ENCODE measurements at places on chromosomes 13 and 19.

DNA sequence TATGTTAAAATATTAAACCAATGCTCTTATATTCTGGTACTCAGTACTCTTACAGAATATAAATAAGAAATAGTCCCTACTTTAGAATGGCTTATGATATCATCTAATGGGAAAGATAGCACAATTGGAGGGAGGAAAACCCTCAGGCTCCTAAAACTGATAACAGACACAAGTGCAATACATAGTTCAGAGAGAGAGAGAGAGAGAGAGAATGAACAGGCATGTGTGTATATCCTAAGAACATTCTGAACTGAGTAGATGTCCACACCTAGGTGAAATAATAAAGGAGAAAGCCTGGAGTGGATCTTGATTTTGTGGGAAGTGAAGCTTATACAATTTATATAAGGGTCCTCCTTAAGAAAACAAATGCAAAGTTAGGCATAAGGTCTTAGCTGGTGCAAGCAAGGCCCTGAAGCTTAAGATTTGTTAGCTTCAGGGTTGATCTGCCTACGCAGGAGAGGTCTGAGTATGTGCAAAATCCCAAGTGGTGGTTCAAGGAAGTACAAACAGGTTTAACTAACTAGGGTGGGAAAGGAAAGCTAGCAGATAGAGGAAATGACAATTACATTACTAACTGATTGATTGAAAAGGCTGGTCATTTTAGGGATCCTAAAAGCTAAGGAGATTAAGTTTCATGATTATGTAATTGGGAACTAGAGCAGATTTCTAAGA is 53.3 kb downstream of the SOX21 start:
- DNase-seq = no peak

- DNase-seq = no peak
These were observed 147.7 kb upstream of the VSTM2B start for GRCh38 chr19:29378126-29378525.

- no peak for DNase-seq
These were observed 48.2 kb downstream of the CAPN12 start for GRCh38 chr19:38695832-38696728.

DNA sequence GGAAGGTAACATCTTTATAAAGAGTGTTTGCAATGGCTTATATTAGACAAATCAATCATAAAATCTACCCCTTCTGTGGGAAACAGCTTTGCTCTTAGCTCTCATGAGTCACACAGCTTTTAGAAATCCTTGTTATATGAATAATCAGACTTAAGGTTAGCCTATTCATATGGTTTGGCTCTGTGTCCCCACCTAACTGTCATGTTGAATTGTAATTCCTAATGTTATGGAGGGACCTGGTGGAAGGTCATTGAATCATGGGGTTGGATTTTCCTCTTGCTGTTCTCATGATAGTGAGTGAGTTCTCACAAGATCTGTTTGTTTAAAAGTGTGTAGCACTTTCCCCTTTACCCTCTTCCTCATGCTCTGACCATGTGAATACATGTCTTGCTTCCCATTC is 704.2 kb upstream of the KLHL1 start:
- no peak for DNase-seq

- no peak for DNase-seq
These were observed 255.1 kb downstream of the TBC1D4 start for GRCh38 chr13:75226733-75227435.

DNA sequence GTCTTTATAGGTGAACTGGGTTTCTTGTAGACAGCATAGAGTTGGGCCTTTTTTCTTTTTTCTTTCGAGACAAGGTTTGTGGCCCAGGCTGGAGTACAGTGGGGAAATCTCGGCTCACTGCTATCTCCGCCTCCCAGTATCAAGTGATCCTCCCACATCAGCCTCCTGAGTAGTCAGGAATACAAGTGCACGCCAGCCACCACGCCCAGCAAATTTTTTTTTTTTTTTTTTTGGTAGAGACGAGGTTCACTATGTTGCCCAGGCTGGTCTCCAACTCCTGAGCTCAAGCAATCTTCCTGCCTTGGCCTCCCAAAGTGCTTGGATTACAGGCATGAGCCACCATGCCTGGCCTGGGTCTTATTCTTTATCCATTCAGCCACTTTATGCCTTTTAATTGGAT is 5.1 kb upstream of the CALM3 start:
- DNase-seq = no peak

- DNase-seq = peak; percentile 33
These were observed 39.5 kb downstream of the NOTCH3 start for GRCh38 chr19:15161028-15161984.

GRCh38 chr13:43374621-43375020 is 351.2 kb downstream of the DNAJC15 start:
- DNase-seq = no peak

DNA sequence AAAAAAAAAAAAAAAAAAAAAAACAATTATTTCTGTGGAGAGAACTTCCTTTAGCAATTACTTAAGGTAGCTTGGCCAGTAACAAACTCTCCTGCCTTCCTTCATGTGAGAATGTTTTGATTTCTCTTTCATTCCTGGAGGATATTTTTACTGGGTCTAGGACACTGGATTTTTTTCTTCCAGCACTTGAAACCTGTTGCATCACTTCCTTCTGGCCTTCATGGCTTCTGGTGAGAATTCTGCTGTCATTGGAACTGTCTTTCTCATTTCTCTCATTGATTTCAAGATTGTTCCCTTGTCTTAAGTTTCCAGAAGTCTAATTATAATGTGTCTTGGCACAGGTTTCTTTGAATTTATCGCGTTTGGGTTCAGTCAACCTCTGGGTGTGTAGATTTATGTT is 19.3 kb upstream of the RAB20 start:
- DNase-seq = no peak

DNA sequence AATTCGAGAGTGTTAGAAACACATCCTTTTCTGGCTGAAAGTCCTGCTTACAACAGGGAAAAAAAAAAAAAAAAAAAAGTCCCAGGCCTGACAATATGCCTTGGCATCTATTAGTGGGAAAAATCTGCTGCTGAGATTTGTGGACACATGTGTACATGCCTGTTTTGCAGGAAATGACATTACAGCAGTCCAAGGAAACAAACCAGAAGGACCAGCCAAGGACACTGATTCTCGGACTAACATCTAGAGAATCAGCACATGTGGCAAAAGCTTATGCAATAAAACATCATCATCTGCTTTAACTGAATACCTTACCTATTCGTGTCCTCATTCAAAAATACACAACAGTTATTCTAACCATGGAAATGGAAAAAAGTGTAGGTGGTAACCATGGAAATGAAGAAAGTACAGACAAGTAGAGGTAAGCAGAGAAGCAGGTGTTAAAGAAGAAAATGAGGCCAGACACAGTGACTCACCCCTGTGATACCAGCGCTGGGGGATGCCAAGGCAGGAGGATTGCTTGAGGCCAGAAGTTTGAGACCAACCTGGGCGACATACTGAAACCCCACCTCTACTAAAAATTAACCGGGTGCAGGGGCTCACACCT is 9.4 kb upstream of the DPY19L3 start:
- DNase-seq = no peak

DNA sequence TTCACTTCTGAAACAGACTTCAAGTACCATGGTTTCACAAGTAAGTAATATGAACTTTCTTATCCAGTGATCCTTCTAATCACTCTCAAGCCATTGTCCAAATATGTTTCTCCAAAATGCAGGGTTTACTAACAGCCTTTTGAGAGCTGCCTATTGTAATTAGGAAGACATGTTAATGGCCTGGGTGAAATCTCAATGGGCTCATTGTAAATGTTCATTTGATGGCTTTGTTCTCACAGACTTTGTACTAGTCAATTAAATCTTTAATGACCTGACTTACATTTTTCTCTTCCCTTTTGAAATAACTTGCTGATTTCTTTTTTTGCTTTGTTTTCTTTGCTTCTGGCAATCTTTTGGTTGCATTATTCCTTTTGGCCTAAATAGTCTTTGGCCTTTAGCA is 444.8 kb downstream of the LIG4 start:
- no peak for DNase-seq

DNA sequence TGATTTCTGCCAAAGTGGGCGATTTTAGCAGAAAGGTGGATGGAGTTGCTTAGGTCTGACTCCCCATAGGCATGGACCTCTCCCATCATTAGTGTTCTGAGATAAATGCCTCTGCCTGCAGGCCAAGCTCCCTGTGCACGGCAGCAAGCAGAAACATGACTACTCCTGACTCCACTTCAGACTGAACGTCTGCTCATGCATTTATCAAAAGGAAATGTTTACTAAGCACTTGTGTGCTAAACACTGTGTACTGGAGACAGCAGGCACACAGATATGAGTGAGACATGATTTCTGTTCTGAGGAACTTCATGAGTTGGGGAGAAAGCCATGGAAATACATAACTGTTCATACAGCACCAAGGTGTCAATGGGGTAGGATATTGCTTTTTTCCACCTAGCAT is 149.6 kb downstream of the MIPEP start:
- DNase-seq = no peak

GRCh38 chr13:67087527-67087926 is 142.6 kb downstream of the PCDH9 start:
- DNase-seq = no peak

DNA sequence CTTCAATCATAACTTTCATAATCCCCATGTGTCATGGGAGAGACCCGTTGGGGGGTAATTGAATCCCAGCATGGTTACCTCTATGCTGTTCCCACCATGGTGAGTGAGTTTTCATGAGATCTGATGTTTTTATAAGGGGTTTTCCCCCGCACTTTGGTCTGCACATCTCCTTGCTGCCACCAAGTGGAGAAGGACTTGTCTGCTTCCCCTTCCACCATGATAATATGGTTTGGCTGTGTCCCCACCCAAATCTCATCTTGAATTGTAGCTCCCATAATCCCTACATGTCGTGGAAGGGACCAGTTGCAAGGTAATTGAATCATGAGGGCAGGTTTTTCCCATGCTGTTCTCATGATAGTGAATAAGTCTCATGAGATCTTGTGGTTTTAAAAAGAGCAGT is 524.9 kb downstream of the SLITRK5 start:
- DNase-seq = no peak

GRCh38 chr13:107721125-107721869 is 494.0 kb downstream of the LIG4 start:
- no peak for DNase-seq

GRCh38 chr19:48806818-48807589 is 3.8 kb downstream of the BCAT2 start:
- no peak for DNase-seq

DNA sequence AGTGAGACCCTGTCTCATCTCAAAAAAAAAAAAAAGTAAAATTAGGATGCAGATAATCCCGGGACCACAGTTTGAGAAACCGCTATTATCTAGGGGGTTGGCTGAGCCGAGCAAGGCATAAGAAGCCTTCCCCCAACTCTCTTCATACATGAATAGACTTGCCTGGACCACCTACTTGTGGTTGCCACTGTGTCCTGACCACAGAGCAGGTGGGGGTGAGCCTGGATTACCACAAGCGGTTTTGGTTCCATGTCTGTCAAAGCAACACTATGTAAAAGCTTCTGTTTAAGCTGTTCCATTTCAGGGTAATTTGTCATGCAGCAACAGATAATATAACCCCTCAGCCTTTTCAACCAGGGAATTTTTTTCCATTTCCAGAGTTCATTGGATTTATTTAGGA is 3.3 kb upstream of the NAPA start:
- no peak for DNase-seq

DNA sequence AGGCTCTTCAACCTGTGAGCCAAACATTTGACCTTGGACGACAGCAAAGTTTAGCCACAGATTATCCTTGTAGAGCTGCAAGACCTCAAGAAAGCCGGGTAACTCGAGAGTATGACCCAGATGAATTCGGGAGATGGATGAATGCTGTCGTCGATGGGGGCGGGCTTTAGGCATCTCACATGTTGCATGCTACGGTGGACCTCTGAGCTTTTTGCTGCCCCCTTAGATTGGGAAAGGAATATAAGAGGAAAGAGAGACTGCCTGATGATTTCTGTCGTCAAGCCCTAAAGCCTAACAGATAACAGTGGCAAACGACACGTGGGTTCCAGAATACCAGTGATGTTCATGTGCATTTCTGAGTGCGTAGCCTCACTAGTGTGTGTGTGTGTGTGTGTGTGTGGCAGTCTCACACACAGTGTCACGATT is 730 bp upstream of the ABCC4 start:
- DNase-seq = no peak

DNA sequence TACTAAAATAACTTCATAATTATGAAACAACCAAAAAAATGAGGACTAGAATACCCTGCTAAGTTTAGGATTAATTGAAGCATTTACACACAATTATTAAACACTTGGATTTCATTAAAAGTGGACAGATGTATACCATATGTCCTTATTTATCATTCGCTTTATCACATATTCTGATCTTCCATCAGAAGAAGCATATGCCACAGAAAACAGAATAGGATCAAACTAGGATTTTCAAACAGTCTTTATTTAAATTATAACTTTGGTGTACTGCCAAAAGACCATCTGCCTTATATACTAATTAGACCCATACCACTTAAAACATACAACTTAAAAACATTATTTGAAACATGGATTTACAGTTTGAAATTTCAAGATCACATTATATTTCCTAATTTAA is 727.1 kb upstream of the KLHL1 start:
- DNase-seq = no peak

- DNase-seq = no peak
These were observed 6.0 kb downstream of the DDX39A start for GRCh38 chr19:14412996-14413692.

GRCh38 chr13:87622971-87623370 is 48.2 kb upstream of the SLITRK5 start:
- no peak for DNase-seq

DNA sequence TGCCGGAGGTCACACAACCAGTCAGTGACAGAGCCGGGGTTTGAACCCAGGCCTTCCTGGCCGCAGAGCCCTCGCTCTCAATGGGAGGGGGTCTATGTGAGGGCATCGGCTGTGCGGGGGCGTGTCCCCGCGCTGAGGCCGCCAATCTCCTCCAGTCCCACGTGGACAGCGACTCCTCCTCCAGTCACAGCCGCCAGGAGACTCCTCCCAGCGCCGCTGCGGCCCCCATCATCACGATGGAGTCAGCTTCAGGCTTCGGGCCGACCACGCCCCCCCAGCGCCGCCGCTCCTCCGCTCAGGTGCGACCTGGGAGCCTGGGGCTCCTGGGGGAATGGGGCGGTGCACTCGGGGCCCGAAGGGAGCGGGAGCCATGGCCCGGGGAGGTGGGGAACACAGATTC is 6.0 kb downstream of the SPRED3 start:
- DNase-seq = no peak

DNA sequence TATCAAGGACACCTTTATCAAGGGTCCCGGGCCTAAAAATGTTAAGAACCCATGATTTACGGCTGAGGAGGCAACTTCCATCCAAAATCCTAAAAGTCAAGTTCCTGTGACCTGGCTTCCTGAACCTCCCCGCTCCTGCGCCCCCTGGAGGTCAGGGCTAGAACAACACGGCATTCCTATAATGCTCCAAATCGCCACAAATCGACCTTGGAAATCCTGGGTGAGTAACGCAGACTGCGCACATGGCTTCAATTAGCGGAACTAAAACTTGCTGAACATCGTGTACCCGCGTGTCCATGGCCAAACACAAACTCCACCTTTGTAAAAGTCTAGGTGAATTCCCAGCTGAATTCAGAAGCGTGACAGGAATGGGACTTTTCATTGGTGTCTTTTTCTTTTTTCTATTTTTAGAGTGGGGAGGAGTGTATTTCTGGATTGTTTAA is 4.3 kb upstream of the C5AR1 start:
- DNase-seq = peak; percentile 89

GRCh38 chr13:80117515-80117914 is 223.4 kb downstream of the SPRY2 start:
- no peak for DNase-seq

All from HAP-1 (cell line).